Activated CD4-positive, alpha-beta T cell treated with anti-CD3 and anti-CD28 coated beads for 24 hours (primary cell): ENCODE measurements at places on chromosomes 2 and 18.
A peak's percentile ranks its signal among the peaks of the same experiment; 100 is the strongest.

DNA sequence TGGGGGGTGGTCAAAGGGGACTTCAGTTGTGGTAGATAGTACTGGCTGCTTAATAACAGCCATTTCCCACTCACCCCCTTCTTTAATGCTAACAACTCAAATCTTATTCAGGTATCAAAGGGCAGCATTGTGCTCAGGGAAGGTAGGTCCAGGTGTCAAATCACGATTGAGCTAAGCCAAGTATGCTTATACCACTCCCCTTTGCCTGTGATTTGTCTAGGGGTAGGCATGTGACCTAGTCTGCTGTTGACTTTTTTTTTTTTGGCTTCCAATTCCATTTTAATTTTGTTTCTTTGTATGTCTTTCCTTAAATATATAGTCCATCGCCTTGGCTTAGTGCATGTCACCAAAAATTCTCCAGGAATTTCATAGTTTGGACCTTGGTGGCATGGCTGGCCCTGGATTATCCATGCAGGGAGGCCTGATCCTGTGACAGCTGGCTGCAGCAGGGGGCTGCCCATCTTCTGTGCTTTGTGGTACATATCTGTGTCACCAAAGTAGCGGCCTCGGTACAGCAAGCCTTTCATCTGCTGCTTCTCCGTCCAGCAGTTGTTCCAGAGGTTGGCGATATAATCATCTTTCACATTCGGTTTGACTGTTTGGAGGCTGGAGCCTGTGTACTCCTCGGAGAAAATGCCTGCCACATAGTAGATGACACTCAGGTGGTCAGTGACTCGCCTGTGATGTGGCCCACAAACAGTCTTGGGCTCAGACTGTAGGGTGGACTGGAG lies 68.1 kb upstream of the SPRED2 start:
- DNase-seq, result no peak

GRCh38 chr2:16653799-16654198 lies 11.8 kb downstream of the CYRIA start:
- DNase-seq, result no peak

- no peak for DNase-seq
Measured at GRCh38 chr2:29259221-29259620, 144.0 kb downstream of the CLIP4 start.

- no peak for DNase-seq
Measured at GRCh38 chr2:201661366-201661765, 18.1 kb upstream of the TMEM237 start.

DNA sequence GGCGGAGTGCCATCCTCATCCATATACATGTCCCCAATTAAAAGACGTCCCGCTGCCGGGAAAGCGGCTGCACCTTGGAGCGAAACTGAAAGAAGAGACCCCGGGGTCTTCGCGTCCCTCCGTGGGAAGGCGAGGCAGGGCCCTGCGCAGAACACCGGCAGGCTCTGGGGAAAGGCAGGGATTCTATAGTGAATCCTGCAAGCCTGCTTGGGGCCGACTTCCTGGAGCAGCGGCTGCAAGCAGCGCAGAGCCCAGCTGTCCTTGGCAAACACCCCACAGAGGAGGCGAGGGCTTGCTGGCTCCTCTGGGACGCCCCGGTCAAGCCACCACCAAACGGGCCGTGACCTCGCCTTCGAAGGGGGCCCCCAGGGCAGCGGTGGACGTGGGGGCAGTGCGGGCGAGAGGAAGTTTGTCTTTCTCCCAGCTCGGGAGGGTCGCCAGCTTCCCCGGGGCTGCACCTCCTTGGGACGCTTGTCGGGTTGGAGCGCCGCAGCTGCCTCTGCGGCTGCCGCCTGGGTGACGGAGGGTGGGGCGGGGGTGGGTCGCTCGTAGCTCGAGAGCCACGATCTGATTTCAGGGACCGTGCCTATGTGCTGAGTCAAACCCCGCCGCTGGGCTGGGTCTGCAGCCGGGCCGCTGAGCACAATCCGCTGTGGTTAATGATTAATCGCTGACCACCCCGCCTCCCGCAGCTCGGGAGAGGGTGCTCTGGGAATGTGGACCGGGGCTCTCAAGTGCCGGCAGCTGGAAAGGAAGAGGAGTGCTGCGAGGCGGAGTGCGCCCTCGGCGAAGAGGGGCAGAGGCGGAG lies 486 bp upstream of the GPR39 start:
- DNase-seq, result no peak

GRCh38 chr18:48945953-48946217 lies 4.9 kb downstream of the SMAD7 start:
- no peak for DNase-seq

GRCh38 chr2:72098935-72099334 lies 48.7 kb downstream of the CYP26B1 start:
- DNase-seq, result no peak

- DNase-seq, result no peak
Measured at GRCh38 chr18:26978812-26979341, 113.4 kb upstream of the AQP4 start.

- DNase-seq, result no peak
Measured at GRCh38 chr2:28591711-28592335, 96.0 kb downstream of the PLB1 start.

- no peak for DNase-seq
Measured at GRCh38 chr18:76382275-76382674, 112.8 kb downstream of the ZNF516 start.

DNA sequence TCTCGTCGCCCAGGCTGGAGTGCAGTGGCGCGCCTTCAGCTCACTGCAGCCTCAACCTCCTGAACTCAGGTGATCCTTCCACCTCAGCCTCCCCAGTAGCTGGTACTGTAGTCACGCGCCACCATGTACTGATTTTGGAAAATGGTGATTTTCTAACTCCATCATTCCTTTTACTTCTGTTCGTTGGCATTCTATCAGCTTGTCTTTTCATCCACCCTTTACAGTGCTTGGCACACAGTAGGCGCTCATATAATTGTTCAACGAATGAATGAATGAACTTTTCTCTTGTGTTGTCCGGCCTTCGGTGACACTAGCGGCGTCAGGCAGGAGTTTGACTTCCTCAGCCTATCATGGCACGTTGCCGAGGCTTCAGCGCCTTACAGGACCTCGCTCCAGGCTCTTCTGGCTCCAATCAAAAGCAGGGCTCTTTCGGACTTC lies 373 bp upstream of the MTHFD2 start:
- DNase-seq, result no peak

- DNase-seq, result no peak
Measured at GRCh38 chr2:26633351-26633945, 7.7 kb downstream of the CIB4 start.

DNA sequence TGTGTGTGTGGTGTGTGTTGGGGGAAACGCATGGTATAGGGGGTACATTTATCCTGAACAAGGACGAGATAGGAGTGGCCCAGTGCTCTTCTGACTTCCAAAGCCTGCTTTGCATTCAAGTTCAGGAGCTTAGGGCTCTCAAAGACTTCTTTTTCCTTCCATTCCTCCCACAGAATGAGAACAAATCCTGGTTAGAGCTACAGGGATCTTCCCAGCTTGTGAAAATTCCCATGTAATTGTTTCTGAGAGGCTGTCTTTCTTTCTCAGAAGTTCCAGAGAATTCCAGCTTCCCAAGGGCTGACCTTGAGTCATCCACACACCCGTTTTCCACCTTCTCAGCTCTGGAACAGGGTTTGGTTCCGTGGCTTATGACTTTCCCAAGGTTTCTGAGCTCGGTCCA lies 38.9 kb downstream of the FASTKD2 start:
- DNase-seq, result no peak

DNA sequence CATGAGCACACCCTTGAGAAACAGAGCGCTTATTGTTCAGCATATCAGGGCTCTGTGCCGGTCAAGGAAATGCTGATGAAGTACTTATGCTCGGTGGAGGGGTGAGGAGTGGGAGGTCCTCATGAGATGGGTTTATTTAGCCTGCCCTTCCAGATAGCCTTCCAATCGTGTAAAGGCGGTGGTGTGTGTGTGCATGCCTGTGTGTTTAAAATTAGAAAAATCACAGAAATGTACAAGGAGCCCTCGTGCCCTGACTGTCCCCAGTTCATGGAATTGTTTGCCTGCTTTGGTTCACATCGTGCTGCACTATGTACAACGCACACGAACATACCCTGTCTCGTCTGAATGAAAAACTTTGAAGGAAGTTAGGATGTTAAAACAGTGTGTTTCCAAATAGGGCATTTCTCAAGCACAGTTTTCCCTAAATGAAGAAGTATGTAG lies 158.6 kb downstream of the AQP4 start:
- DNase-seq, result no peak

DNA sequence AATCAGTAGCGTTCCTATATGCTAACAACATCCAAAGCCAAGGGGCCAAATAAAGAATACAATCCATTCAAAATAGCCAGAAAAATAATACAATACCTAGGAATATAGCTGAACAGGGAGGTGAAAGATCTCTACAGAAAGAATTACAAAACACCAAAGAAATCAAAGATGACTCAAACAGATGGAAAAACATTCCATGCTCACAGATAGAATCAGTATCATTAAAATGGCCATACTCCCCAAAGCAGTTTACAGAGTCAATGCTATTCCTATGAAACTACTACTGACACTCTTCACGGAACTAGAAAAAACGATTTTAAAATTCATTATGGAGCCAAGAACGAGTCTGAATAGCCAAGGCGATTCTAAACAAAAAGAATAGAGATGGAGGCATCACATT lies 57.4 kb downstream of the CCBE1 start:
- DNase-seq, result no peak

- no peak for DNase-seq
Measured at GRCh38 chr18:71754246-71754645, 789.9 kb downstream of the CBLN2 start.

DNA sequence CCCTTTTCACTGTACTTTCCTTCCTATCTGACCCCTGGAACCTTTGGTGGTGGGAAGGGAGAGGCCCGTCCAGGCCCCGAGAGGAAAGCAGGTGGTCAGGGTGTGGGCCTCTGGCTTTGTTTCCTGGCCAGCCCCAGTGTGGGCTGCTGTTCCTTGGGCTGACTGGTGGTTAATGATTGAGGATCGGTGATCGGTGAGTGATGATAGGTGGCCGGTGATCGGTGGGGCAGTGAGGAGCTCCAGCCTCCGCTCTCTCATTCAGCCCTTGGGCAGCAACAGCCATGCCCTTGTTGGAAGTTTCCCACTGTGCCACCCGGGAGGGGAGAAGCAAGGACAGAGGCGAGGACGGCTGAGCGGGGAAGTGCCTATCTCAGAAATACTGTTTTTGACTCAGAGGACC lies 7.3 kb downstream of the ACKR3 start:
- no peak for DNase-seq

- DNase-seq, result no peak
Measured at GRCh38 chr2:201057087-201057521, 14.4 kb downstream of the HYCC2 start.

DNA sequence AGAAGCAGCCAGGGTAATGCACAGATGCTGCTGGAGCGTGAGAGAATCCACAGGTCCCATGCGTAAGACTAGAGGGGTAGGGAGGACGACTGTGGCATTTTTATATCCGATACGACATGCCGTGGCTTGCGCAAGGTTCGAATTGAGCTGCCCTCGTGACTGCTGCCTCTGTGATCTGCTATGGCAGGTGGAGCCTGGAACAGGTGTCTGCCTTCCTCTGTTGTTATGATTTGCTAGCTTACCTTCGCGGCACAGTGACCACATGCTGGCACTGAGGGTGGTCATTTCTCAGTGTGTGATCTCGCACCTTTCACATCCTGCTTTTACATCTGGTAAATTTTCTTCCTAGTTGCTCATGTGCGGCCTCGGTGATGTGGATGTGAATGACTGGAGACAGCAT lies 240.2 kb downstream of the ALPK2 start:
- DNase-seq, result no peak

DNA sequence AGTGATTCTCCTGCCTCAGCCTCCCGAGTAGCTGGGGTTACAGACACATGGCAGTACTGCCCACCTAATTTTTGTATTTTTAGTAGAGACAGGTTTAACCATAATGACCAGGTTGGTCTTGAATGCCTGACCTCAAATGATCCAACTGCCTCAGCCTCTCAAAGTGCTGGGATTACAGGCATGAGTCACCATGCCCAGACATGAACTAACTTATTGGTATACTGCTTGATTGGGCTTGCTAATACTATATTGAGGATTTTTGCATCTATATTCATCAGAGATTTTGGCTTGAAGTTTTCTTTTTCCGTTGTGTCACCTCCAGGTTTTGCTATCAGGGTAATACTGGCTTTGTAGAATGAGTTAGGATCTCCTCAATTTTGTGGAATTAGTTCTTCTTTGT lies 706.1 kb upstream of the HS6ST1 start:
- DNase-seq, result no peak

- DNase-seq, result no peak
Measured at GRCh38 chr2:167177196-167177595, 288.9 kb downstream of the XIRP2 start.

GRCh38 chr18:10417191-10417590 lies 37.2 kb upstream of the APCDD1 start:
- no peak for DNase-seq

DNA sequence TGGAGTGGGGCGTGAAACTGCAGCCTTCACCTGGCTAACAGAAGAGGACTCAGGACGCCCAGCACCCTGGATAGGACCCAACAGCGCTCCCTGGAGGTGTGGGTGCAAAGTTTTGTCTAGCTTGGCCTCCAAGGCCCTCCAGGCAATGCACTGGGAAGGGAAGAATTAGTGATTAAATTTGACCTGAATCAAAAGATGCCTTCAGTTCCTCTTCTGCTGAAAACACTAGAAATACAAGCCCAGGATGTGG lies 779 bp upstream of the TRIB2 start:
- DNase-seq, result peak; percentile 64

DNA sequence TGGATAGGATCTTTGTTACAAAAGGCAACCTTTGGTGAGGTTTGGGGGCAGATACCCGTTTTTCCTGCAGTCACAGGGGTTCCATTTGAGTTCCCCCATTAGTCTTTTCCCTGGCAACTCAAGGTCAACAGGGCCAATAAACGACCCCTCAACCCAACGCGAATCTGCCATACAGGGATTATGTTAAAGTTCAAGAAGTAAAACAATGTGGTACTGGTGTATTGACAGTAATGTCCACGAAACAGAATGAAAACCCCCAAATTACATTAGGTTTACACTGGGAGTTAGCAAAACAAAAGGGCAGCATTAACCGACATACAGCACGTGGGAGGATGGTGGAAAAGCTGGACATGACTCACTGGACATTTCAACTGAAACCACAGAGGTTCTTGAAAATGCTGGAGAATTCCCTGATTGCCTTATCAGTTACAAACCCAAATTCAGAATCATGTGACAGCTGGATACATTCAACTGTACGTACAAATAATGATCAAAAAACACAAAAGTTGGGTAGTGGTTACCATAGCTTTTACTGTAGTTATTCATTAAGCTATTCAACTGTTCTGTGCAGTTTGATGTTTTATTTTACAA lies 4.9 kb upstream of the IMP4 start:
- no peak for DNase-seq

GRCh38 chr2:171411791-171412483 lies 21.9 kb downstream of the METTL8 start:
- DNase-seq, result no peak

- no peak for DNase-seq
Measured at GRCh38 chr2:196823750-196824522, 14.8 kb upstream of the C2orf66 start.
